ENCODE measurements at places on chromosomes 7 and 10.

GRCh38 chr10:31704195-31704594, 224.4 kb downstream of the ARHGAP12 start:
- DNase-seq, result no peak

GRCh38 chr7:2862831-2863361, 18.8 kb upstream of the GNA12 start:
- peak; percentile 52 for DNase-seq

GRCh38 chr7:118872568-118872967, 648.1 kb downstream of the ANKRD7 start:
- no peak for DNase-seq

GRCh38 chr7:47318395-47319182, 263.3 kb downstream of the TNS3 start:
- no peak for DNase-seq

DNA sequence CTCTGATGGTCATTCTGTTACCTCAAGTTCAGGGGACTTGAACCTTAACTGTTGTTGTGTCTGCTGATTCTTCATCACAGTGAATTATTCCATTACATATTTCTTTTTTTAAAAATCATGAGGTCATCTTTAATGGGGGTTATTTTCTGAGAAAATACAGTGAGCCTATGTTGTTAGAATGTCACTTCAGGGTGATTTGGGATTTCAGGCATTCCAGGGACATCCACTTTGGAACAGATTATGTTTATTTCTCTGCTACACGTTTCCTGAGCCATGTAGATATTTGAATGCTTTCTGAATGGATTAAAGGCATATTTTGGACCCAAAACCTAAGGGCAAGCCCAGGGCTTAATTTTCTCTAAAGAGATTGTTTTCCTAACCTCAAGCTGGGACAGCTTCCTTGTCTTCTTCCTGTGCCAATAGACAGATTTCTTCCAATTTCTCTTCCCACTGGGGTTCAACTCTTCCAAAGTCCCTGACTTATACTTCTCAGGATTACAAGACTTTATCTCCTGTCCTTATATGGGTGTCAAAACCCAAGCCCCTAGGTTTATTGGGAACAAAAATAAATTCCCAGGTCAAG, 271.7 kb downstream of the ARHGAP12 start:
- no peak for DNase-seq

- no peak for DNase-seq
Observed at GRCh38 chr7:80444811-80445210, 67.1 kb downstream of the GNAT3 start.

- no peak for DNase-seq
Observed at GRCh38 chr7:106180721-106181120, 68.6 kb upstream of the SYPL1 start.

- no peak for DNase-seq
Observed at GRCh38 chr10:129163531-129163930, 303.5 kb upstream of the MGMT start.

DNA sequence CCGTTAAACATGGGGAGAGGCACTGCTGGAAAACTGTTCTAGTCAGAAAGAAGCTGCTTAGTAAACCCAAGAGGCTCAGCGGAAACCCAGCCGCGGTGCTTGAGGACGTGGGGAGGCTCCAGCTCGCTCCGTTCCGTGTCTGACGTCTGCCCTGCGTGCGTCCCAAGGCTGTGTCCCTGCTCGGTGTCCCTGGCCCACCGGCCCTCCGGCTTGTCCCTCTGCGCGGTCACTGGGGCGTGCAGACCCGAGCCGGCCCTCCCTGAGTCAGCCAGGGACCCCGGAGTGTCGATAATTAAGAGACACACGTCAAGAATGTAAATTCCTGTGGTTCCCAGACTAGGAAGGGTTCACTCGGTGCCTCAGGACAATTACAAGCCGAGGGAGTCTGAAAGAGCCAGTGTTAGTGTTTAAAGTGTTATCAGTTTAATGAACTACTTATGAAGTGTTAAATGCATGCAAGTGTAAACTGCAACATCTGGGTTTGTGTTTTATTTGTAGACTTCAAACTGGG, 98.9 kb downstream of the WDR11 start:
- DNase-seq, result peak; percentile 22

DNA sequence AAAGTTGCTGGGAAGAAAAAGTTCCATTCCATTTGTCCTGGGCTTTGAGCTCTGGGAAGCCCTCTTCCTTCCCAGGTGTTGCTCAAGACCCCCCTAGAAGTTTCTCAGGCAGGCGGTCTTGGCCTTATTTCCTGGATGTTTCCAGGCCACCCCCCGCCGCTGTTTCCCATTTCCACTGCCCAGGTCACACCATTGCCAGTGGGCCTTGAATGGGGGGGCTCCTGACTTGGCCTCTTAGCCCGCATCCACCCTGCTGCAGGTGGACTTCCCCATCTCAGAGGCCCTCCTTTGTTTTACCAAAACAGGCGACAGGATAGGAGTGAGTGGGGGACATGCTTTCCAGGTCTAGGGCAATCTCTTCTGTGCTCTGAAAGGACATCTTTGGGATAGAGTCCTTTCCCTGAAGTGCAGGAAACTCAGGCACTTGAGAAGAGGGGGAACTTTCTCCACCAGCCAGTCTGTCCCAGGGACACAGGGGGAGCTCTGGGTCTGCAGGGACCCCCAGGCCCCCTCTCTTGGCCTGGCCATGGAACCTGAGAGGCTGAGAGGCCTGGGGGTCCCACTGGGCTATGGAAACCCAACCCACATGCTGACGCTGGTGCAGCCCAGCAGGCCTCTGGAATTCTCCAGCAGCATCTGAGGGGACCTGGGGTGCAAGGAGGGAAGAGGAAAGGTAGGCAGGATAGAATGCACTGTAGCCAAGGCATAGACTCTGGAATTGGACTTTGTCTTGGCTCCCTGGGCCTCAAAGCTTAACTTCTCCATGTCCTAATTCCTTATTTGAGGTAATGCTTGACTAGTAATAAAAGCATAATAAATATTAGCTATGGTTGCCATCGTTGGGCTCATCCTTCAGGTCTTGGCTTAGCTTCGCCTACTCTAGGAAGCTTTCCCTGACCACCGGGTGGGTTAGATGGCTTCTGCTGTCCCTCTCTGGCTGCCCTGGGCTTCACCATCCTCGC, 17.6 kb downstream of the NEURL1 start:
- no peak for DNase-seq

DNA sequence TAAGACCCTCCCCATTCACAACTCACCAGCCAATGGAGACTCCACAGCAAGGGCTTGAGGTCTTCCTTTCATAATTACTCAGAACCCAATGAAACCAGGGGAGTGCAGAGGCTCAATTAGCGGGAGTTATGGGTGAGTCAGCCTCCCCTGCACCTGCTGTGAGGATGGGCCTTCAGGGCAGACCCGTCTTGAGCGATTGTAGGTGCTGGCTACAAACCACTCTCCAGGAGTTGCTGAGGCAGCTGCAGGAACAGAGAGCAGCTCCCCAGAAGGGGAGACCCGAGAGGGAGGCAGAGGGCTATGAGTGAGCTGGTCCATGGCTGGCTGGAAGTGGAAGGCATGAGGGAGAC, 58.5 kb upstream of the SORCS3 start:
- DNase-seq, result no peak

GRCh38 chr7:41333511-41333910, 369.4 kb downstream of the INHBA start:
- no peak for DNase-seq

DNA sequence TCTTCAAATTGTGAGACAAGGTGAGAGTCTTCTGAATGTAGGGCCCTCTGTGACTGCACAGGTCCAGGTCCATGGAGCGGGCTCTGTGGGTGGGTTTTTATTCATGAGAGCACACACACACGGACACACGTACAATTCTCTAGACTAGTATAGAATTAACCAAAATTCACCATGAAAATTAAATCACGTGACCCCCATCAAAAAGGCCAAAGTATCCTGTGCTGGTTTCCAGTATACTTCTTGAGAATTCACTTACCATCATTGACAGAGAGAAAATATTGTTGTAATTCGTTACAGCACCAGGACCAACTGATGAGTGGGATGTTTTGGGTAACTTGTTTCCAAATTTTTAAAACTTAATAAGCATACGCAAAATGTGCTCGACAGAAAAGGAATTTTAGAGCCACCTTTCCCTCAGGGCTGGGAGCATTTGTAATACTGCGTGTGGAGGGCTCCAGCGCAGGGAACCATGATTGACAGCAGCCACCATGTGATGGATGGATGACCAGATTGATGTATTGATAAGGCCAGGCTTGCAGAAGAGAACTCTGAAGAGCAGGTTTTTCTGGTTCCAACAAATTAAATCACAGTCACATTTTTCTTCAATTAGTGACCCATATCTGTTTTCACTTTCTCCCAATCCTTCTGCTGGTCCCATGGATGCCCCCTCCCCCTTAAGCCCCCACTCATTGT, 14.9 kb upstream of the DNTT start:
- no peak for DNase-seq

GRCh38 chr10:20166096-20166675, 350.0 kb downstream of the PLXDC2 start:
- no peak for DNase-seq

GRCh38 chr7:7653593-7654187, 13.1 kb downstream of the UMAD1 start:
- DNase-seq, result peak; percentile 35

DNA sequence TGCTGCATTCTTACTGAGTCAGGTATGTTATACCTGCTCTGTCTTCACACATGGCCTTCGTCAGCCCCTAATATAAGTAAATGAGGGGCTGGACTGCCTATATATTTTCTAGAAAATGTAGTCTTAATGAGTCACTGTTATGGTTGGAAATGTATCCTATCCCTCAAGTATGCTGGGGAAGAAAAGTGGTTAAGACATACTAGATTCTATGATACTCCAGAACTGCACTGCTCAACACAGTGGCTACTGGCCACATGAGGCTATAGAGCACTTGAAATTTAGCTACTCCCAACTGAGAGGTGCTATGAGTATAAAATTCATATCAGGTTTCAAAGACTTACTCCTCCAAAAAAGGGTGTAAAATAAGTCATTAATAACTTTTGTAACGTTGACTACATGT, 104.3 kb upstream of the STEAP1B start:
- no peak for DNase-seq

DNA sequence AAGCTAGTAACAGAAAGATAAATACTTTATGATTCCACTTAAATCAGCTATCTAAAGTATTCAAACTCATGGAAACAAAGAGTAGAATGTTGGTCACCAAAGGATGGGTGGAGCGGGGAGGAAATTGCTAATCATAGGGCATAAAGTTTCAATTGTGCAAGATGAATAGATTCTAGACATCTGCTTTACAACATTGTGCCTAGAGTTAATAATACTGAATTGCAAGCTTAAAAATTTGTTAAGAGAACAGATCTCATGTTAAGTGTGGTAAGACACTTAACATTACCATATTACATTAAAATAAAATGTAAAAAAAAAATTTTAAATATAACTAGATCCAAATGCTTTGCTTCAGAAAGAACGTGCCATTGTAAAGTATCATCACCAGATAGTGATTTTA, 411.1 kb upstream of the MBL2 start:
- no peak for DNase-seq

DNA sequence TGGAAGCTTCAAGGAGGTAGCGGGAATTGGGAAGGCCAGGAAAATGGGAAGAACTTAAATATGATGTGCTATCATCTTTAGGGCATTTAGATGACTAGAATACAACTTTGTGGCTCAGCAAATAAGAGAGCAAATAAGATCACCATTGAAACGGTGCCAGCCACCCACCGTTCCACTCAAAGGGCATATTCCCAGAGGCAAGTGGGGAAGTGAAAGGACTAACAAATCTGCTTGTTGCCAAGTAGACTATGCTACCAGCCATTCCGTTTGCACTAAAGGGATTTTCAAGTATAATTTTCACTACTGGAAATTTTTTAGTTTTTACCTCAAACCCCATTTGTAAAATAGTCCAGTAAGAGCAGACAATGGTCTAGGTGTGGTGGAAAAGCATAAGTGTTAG, 4.0 kb upstream of the PPP1R3C start:
- DNase-seq, result no peak

DNA sequence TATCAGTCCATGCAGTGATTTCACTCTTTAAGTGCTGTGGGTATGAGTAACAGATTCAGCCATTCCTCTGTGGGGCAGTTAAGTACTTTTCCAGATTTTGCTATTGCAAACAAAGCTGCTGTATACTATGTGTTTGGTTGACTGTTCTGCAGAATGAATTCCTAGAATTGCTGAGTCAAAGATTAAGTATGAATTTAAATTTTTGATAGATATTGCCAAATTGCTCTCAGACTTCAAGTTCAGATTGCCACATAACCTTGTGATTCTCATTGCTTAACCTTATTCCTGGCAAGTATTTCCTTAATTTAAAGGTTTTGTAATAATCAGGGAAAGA, 21.6 kb upstream of the SAR1A start:
- DNase-seq, result no peak

- DNase-seq, result no peak
Observed at GRCh38 chr7:64634406-64635062, 31.4 kb upstream of the ZNF107 start.

DNA sequence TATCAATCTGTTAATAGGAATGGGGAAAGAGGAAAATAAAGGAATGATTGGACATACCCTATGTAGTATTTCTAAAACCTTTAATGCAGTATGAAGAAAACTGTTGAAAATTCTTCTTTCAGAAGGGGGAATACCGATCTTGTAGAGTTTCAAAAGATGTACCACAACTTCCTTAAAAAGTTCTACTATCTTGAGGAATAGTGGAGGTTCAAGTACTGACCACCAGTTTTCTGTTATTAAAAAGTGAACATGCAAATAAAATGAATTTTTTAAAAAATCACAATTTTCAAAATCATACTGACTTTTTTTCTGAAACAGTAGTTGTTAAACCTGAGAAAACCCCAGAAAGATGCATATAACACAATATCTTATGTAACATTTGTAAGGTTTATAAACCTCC, 86.5 kb downstream of the HERC4 start:
- DNase-seq, result no peak

GRCh38 chr7:111086532-111086931, 4.4 kb upstream of the LRRN3 start:
- DNase-seq, result no peak

DNA sequence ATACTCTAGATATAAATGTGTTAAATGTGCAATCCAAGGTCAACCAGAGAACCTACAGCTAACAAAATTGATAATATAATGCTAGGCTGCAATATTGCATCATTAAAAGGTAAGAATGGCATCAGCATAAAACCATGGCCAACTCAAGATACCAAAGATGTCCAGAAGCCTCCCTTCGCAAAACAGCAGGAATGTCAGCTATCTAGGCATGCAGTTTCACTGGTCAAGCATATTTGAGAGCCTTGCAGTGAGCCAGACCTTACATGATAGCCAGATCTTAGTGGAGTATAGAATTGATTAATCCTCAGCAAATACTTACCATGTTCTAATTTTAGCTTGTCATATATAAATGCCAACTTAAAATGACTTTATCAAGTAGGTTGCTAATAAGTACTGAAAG, 138.8 kb downstream of the ZEB1 start:
- DNase-seq, result no peak

DNA sequence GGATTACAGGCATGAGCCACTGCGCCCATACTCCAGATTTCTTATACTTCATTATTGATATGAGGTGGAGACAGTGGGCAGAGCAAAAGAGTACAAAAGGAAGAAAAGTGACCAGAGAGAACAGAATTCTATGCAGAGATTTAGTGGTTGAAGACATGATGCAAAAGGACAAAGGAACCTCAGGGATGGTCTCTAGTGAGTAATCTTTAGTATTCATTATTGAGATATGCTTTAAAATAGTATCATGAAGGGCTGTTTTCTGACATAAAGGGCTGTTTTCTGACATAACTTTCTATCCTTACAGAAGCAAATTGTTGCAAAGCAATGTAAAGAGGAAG, 81.2 kb upstream of the OIT3 start:
- DNase-seq, result no peak

Data from activated T-cell treated with anti-CD3 and anti-CD28 coated beads, Interleukin-2, amount 50 U/mL, for 48 hours (primary cell).